NCI-H1930 (cell line): ENCODE measurements at places on chromosomes 12 and 14.

GRCh38 chr12:9319842-9320173 is 111.6 kb upstream of the PZP start:
- DNase-seq, result no peak

DNA sequence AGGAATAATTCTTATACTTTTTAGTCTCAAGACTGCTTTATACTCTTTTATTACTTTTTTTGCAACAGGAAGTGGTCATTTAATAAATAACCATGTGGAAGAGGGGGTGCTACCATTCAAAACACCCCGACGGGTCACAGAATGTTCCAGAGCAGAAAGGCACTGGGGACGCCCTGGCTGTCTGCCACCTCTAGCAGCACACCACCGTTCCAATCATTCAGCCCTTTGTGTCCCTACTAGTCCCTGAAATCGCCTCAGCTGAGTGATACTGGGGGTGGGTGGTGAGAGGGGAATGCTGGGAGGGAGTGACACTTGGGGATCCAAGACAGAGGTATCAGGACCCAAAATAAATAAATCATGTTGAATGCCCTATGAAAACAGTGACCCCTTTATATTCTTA is 52.4 kb downstream of the MON2 start:
- DNase-seq, result no peak

DNA sequence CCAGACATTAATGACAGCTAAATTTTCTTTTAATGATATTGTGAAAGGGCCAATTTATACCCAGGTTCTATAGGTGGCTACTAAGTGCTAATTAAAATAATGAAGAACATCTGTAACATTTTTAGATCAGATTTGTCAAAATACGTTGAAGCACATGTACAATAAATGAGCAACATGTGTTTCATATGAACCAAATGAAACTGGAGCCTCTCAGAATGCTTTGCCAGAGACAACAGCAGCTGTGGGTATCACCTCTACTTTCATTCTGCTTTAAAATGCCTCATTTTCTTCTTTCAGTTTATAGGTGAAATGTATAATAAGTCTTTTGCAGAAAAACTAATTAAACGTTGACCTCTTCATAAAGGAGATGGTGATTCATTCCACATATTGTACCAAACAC is 26.1 kb upstream of the MYF6 start:
- DNase-seq, result no peak

- no peak for DNase-seq
These were observed 6.9 kb downstream of the FBXO34 start for GRCh38 chr14:55277972-55278740.

- no peak for DNase-seq
These were observed 33.0 kb downstream of the PTPN21 start for GRCh38 chr14:88521818-88522217.

DNA sequence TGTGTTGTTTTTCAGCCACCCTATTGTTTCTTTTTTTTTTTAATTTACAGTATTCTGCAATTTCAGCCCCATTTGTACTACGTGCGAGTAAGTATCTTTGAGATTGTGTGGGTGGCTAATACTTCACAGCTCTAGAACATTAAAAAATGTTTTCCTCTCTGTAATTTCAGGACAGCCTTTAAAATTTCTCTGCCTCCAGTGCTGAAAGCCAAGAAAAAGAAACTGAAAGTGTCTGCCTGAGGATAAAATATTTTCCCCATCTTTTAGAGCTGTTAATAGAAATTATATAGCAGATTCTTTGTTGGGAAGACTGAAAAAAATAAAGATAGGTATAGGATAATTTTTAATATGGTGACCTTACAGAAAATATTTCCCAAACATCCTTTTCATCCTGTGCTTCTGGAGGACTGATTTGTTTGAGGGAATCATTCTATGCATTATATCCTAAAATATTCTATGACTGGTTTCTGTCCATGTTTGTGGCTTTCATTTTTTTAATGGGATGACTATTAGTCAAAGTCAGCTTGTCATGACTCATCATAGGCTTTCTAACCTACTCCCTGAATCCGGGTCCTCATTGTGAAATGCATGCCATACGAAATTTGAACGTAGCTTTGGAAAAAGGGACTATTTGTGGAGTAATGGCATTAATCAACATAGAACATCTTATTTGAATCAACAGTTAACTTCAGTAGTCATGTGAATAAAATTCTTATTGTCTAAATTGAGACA is 10.8 kb upstream of the TCTN2 start:
- no peak for DNase-seq

GRCh38 chr12:52178984-52179383 is 12.8 kb downstream of the KRT80 start:
- DNase-seq, result no peak

GRCh38 chr14:101843665-101844064 is 82.2 kb downstream of the PPP2R5C start:
- no peak for DNase-seq

DNA sequence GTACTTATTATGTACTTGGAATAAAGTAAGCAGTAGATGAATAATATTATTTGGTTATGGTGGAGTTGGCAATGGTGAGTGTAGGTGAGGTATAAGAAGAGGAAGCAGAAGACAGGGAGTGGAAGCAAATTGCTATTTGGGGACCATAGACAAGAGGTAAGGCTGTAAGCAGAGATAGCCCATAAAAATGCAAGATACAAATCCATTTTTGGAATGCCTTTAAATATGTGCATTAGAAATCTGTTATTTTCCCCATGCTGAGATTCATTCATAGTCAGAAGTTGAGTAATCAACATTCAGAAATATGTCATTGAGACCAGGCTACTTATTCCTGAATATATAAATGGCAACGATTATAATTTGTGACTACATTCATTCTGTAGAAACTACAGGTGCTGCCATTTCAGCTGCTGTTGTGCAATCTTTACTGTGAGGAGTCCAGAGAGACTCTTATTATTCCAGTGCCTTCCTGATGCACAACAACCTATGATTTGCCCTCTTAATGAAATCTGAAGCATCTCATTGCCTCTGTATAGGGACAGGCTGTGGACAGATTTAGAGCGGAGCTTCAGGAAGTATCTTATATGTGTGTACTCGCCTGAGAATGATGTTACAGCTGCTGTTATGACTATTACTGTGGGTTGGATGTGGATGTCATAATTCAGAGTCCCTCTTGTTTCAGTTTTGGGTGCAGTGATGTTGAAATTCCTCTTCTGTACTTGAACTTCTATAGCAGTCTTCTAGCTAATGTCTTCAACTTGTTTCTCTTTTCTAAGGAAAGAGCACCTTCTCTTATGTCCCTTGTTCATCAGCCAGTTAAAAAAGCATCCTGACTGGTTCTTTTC is 173.8 kb downstream of the NAV3 start:
- no peak for DNase-seq

- no peak for DNase-seq
These were observed 119.4 kb downstream of the CAND1 start for GRCh38 chr12:67388331-67389138.

- no peak for DNase-seq
These were observed 11.9 kb downstream of the STYX start for GRCh38 chr14:52741865-52742264.

DNA sequence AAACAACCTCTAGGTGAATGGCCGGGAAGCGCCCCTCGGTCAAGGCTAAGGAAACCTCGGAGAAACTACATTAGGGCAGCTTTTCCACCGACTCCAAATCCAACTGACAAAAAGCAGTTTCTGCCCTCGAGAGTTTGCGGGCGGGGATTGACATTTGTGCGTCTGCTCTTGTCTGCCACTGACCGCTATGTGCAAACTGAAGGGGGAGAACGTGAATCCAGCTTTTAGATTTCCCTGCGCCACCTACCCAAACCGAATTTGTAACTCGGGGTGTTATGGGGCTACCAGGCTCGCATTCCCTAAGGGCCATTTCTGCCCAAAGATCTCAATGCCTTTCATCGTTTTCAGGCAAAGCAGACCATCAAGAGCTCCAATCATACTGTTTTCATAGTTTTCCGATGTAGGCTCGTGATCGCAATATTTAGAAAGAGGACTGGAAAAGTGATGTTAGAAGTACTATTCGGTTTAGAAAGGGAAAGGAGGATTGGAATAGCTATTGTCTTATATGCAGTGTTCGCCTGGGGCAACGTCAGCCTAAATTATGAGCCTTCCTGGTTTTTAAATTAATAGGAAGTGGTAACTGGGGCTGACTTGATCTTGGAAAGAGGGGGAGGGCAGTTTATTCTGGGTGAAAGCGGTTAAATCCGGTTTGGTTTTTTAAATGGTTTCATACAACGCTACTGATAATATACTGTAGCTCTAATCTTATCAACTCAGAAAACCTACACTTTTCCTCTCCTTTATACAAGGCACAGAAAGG is 45.4 kb downstream of the BCAT1 start:
- no peak for DNase-seq
